ENCODE measurements at places on chromosomes 3 and 15.

DNA sequence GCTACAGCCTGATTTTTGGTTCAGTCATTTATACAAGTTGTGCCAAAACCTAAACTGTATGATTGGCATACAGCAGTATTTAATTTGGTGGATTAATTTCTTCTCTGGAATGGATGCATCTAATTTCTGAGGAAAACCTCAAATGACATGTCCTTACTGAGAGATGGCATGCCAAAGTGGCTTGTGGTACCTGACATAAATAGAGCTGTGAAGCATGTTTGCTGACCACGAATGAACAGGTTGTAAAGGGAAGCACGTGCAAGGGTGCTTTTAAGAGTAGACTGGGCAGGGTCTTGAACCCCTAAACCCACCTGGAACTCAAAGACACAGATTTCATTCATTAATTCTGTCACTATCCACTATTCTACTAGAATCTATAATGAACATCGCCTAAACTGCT, 77.2 kb downstream of the TP63 start:
- DNase-seq, result no peak

DNA sequence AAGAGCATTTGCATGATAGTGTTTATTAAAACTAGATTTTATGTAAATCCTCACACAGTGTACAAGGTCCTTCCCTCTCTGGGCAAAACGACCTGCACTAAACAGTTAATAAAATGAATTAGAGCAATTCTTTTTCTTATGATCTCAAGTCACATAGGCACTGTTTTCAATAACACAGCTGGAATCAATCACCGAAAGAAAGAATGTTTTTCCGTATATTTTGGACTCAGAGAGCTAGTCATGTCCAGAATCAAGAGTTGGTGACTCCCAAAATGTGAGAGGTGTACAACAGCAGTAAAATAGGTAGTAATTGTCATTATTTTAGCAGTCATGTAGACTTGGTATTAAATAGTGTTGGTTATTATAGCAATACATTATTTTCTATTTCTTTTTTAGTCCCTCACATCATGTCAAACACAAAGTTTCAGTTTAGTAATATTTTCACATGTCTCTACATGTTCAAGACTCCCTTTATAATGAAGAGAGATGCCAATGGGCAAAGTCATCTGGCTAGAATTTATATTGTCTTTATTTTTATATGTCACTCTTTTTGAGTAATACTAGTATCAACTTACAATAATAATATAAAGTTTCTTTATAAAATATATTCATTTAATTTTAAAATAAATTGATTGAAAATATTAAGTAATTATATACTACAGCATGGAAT, 448.6 kb upstream of the CDIN1 start:
- no peak for DNase-seq

GRCh38 chr3:32484436-32484835, 18.2 kb downstream of the CMTM6 start:
- DNase-seq, result peak; percentile 63

GRCh38 chr3:58210761-58211460, at the start of gene DNASE1L3:
DNASE1L3 (minus strand) TSS chr3:58210972; CDS start chr3:58210906, 66 bp downstream.
- DNase-seq, result no peak

DNA sequence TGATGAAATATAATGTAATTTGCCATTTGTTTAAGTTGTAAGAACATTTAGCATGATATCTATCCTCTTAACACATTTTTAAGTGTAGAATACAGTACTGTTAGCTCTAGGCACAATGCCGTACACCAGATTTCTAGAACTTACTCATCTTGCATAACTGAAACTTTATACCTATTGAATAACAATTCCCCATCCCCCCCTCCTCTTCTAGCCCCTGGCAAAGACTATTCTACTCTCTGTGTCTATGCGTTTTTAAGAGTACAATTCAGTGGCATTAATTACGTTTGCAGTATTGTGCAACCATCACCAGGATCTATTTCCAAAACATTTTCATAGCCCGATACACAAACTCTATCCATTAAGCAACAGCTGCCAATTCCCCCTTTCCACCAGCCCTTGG, 261.7 kb downstream of the PLOD2 start:
- no peak for DNase-seq

DNA sequence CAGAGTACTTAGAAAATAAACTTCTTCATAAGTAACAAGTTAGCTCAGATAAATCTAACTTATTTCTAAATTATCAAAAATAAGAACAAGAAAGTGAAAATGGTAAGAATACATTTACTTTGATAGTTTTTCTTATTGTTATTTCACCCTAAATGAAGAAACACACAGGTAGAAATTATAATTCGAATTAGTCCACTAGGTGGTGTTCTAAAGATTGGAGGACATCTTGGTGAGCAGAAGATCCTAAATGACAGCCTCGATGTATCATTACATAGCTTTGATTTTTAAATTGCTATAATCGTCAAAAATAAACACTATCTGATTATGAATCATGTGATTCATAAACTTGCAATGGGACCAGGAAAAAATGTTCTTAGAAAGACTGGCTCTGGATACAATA, 280.8 kb upstream of the UBE2E2 start:
- peak; percentile 50 for DNase-seq

GRCh38 chr3:151960961-151961580, 87.6 kb downstream of the SUCNR1 start:
- no peak for DNase-seq

DNA sequence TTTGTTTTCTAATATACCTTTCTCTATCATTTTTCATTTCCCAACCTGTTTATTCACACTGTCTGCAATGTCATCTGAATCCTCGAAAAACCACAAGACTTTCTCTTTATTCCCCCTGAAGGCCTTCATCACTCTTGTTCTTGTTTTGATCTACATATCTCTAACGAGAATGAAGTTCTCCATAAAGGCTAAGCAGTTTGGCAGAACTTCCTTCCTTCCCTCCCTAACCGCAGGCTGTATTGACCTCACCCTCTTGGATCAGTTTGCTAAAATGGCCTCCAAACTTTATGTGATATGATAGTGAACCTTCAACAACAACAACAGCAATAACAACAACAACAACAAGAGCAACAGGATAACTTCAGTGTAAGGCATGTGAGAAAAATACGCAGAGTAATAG, 392.8 kb downstream of the TIGIT start:
- peak; percentile 73 for DNase-seq

DNA sequence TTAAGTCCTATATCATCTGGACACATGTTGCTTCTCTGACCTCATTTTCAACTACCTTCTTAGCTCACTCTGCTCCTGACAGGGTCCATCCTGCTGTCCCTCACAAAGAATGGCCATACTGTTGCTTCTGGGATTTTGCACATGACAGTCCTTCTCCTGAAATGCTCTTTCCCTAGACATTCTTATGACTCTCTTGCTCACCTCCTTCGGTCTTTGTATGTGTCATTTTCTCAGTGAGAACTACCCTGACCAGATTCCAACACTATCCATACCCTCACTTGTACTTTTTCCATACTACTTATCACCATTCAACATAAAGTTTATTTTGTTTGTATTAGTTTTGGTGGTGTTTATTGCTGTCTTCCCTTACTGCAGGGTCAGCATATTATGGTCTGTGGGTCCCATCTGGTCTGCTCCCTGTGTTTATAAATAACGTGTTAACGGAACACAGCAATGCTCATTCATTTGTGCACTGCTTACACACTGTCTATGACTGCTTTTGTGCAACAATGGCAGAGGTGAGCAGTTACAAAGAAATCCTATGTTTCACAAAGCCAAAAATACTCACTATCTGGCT, 159.5 kb downstream of the SPATA16 start:
- DNase-seq, result no peak

GRCh38 chr3:43031889-43032545, 52.9 kb downstream of the GASK1A start:
- no peak for DNase-seq

DNA sequence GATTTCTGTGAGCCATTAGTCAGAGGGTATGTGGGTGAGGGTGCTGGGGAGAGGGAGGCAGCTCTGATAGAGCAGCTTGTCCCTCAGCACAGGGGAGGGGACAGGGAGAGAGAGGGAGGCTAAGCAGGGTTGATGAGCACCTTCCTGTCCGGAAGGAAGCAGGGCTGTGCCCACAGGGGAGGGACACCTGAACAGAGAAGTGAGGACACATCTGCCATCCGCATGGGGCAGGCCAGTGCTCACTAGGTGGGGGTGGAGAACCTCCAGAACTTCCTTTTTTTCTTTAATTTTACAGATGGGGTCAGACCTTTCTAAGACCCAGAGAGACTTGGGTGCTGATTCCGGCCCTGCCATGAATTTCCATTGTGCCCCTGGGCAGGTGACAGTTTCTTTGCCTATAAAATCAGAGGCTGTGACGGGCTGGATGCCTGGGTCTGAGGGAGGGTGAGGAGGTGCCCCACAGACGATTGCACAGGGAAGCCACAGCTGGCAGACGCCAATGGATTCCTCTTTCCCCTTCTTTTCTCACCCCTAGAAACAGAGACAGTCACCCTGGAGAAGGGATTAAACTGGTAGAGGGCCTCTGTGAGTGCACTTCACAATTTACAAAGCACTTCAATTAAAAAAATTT, 4.1 kb upstream of the TGM5 start:
- DNase-seq, result peak; percentile 76

DNA sequence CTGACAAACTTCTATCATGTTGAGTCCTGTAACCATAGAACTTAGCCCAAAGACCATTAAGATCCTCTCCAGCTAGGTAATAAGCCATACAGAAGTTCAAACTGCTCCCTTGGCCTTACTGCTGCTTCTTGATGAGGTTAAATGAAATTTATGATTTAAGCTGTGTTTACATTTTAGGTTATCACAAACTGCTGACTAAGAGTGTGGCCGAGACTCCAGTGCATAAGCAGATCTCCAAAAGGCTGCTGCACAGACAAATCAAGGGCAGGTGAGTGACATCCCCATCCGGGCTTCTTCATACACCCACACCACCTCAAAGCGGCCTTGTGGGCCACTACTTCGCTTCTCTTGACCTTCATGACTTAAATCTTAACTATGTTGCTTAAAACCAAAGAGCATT, 39.0 kb downstream of the KIF7 start:
- DNase-seq, result no peak

- DNase-seq, result peak; percentile 86
Measured at GRCh38 chr3:131794766-131795388, 239.9 kb downstream of the CPNE4 start.

DNA sequence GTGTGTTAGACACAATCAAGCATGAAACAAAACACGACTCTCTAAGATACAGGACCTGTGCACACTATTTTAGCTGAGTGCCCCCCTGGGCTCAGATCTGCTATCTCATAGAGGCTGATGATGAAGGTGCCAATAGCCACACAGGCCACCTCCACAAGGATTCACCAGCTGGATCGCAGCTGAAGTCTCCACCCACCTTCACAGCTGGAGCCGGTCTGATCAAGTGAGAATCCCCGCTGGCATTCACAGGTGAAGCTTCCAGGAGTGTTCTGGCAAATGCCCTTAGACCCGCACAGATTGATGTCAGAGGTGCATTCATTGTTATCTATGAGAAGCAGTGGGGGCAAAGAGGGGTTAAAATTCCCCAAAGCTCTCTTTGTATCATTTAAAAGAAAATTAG, 90.1 kb downstream of the DUT start:
- DNase-seq, result no peak

DNA sequence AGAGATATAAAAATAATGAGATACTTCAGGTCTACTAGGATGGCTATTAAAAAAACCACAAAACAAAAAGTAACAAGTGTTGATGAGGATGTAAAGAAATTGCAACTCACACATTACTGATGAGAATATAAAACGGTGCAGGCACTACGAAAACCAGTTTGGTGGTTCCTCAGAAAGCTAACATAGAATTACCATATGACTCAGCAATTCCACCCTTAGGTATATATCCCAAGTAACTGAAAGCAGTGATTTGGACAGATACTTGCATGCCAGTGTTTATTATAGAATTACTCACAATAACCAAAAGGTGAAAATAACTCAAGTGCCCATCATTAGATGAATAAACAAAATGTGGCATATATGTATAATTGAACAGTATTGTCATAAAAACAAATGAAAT, 87.5 kb upstream of the MELTF start:
- no peak for DNase-seq

GRCh38 chr3:62467966-62468722, 94.8 kb upstream of the FEZF2 start:
- DNase-seq, result no peak

DNA sequence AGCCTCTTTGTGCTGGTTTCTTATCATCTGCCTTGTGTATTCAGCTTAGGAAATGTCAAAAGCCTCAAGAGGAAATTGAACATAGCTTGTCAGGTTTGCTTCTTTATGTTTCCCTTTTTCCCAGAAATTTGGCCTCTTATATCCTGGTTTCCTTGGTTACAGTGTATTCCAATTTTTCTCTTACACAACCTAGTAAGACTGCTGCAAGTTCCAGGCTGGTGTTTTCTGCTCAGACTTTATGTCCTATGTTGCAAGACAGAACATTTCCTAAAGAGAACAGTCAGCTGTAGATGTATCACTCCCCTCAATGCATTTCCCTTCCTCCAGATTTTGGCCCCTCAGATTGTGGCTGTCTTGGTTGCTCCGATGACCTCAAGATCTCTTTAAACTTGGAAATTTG, 102.5 kb downstream of the SH3GL3 start:
- DNase-seq, result peak; percentile 26

GRCh38 chr3:46098319-46098761, 71.1 kb upstream of the XCR1 start:
- peak; percentile 91 for DNase-seq

- DNase-seq, result peak; percentile 85
Measured at GRCh38 chr3:140942221-140943104, 827 bp downstream of the SLC25A36 start.

GRCh38 chr3:25023876-25024275, 404.2 kb upstream of the RARB start:
- no peak for DNase-seq

- DNase-seq, result no peak
Measured at GRCh38 chr3:16148783-16149182, 25.7 kb upstream of the GALNT15 start.

DNA sequence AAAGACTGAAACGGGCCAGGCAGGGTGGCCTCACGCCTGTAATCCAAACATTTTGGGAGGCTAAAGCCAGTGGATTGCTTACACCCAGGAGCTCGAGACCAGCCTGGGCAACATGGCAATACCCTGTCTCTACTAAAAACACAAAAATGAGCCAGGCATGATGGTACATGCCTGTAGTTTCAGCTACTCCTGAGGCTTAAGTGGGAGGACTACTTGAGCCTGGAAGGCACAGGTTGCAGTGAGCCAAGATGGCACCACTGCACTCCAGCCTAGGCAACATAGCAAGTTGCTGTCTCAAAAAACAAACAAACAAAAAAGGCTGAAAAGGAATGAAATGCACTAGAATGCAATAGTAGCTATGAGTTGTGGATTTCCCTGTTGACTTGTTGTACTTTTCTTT, 94.7 kb downstream of the STAG1 start:
- DNase-seq, result no peak
